ENCODE measurements at places on chromosomes 5 and 9.

DNA sequence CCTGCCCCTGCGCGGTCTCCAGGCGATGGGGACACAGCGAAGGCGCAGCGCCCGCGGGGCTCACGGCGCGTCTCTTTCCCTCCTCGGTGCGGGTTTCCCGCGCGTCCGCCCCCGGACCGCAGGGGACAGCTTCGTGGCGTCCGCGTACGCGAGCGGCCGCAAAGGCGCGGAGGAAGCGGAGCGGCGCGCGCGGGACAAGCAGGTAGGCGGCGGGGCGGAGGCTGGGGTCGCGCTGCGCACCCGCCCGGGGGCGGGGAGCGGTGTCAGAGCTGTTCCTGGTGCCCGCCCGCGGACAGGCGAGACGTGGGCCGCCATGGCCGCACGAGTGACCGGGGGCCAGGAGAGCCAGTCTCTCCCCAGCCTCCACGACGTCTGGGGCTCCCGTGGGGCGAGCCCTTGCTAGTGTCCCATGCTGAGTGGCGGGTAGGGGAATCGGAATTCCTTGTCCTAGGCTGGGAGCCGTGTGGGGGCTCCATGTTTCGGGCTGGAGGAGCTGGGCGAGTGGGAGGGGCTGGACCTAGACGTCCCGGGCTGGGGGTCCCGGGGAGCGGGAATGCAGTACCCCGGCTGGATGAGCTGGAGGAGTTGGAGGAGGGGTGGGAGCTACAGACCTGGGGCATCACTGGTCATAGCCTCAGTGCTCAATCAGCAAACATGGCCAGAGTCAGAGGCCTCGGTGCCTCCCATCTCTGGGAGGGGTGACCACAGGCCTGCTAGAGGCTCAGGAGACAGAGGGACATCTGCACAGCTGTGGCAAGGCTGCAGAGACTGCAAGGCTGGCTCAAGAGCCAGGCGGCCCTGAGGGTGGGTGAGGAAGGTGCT lies 968 bp downstream of the NKD2 start:
- DNase-seq = no peak

DNA sequence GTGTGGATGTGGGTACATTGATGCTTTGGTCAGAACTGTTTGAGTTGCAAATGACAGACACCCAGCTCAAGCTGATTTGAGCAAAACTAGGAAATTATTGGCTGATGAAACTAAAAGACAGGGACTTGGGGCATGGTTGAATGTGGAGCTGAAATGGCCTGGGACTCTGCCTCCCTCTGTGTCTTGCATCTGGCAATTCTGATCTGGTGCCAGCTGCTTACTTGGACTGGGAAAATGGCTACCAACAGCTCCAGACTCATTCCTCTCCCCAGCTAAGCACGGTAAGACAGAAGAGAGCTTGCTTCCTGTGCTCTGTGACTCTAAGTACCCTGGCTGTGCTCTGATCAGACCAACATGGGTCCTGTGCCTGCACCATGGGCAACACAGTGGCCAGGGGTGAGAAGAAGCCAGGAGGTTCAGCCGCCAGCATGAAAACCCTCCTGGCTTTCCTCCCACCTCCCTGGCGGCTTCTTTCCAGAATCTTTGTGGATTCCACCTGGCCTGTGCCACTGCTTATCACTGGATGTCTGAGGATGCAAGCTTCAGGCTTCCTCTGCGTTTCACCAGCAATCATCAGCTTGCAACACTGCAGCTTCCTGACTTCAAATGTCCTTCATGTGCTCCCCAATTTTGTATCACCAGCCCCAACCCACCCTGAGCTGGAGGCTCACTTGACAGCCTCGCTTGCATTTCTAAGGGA lies 44.1 kb downstream of the C5orf15 start:
- no peak for DNase-seq

DNA sequence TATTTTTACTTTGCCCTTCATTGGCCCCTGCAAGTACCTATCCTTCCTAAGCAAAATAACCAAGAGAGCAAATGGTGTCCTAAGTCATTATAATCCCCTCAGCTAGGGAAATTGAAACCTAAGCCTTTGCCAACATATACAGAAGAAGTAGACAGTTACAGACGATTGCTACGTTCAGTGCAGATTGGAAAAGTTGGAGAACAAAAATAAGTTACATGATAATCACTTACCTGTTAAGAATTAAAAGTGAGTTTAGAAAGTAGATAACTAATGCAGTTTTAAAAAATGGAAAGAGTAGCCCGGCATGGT lies 244.8 kb downstream of the MPDZ start:
- no peak for DNase-seq

DNA sequence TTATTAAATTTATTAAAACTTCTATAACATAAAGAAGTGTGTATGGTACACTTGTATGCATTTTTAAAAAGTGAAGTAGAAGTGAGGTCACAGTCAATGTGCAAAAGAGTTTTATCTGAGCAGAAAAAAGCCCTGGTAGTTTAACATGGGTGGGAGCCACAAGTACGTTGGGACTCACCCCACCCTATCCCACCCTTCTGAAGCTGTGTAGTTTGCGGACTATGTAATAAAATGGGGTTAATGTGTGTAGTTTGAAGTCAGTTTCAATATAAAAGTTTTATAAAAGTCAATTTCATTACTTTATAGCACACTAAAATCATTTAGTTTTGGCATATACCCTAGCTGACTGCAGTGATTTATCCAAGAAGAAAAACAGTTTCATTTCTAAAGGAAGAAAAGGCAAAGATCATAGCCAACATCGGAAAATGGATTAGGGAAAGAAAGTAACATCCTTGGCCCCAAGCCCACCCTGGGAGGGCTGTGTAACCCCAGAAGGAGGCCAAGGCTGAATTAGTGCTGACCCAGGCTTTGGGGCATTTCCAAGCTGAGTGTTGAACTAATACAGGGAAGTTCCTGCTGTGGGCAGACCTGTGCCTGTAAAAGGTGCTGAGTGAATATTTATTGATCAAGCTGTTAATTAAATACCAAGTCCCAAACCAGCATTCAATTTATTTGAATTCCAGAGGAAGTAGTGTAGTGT lies 398.6 kb upstream of the ADAMTSL1 start:
- no peak for DNase-seq

DNA sequence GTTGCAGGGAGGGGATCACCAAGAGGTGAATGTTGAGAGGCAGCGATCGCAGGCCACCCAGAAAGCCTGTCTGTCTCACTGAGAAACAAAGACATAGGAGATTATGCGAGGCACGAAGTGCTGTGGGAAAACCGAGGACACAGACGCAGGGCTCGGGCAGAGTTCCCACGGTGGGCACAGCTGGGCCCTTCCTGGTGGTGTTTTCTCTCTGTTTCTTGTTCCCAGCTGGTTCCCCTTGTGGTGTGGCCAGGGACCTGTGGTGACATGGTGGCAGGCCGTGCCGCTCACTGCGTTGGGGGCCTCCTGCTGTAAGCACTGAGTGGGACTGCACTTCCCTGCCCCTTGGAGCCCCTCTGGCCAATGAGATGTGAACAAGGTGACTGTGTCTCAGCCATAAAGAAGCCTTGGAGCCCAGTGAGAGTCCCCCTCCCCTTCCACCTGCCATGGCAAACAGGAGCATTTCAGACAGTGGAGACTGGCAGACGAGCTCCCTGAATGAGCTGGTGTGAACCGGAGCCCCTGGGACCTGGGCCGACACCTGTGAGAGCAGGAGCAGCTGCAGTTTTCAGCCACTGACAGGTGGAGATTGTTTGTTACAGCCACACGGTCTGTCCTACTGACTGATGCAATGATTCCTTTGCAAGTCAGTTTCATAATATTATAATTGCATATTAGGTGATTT lies 13.2 kb upstream of the IRX4 start:
- no peak for DNase-seq

Measured in T-cell (primary cell).